ENCODE measurements at places on chromosomes 1 and 21.

- DNase-seq, result no peak
These were observed 34.5 kb downstream of the DIRAS3 start for GRCh38 chr1:68015971-68016370.

DNA sequence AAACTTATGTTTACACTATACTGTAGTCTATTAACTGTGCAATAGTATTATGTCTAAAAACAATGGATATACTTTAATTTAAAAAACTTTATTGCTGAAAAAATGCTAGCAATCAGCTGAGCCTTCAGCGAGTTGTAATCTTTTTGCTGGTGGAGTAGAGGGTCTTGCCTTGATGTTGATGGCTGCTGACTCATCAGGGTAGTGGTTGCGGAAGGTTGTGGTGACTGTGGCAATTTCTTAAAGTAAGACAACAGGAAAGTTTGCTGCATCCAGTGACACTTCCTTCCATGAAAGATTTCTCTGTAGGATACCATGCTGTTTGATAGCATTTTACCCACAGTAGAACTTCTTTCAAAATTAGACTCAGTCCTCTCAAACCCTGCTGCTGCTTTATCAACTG lies 234.7 kb upstream of the CSF3R start:
- DNase-seq, result no peak

GRCh38 chr1:87501738-87502137 lies 173.1 kb downstream of the LMO4 start:
- DNase-seq, result no peak

GRCh38 chr1:20496241-20496661 lies 10.2 kb upstream of the CAMK2N1 start:
- no peak for DNase-seq

DNA sequence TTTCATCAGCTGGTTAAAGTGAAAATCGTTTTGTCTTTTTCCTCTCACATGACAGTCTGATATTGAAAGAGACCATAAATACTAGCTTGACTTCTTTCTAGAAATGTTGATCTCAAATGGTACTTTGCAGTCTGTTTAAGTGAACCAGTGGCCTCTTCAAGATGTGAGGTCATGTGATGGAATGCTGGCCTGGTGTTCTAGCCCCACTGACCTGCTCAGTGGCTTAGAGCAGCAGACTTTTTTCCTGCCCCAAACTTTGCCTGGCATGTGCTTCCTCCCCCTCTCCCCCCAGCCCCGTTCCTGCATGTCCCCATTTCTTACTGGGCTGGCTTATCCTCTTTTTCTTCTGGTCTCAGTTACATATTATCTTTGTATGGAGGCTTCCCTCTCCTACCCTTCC lies 34.3 kb downstream of the ZYG11A start:
- no peak for DNase-seq

DNA sequence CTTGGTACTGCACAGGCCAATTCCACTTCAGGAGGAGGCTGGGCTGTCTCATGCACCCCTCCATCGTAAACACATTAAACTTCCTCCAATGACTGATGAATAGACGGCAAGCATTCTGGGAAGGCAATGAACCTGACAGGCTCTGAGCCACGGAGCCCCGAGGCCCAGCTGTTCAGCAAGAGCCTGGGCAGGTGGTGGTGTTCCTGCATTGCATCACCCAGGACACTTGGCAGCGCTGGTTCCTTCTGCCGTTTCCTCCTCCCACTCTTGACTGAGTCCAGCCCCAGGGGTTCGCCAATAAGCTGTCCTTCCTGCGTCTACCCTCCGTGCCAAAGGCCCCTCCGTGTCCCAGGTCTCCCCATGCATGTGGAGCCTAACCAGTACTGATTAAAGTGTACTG lies 109.8 kb downstream of the JAK1 start:
- DNase-seq, result no peak

DNA sequence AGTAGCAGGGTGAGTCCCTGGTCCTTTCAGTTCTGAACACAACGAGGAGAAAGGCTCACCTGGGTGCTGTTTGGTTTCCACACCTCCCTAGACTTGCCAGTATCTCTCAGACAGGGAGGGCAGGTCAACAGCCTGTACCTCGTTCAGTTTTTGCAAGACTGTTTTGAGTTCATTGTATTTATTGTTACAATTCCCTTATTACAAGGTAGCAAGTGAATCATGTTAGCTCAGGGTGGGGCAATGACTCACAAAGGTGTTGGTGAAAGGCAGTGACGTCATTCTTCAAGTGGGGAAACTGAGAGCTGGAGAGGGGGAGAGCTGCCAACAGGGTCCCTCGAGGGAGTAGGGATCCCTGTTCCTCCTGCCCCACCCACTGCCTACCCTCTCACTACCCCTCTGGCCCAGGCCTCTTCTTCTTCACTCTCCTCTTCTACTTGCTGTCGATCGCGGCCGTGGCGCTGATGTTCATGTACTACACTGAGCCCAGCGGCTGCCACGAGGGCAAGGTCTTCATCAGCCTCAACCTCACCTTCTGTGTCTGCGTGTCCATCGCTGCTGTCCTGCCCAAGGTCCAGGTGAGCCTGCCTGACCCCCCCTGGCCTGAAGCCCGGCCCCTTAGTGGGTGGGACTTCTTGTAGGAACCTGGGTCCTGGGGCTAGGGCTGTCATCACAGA lies 13.4 kb downstream of the SERINC2 start:
- DNase-seq, result no peak

DNA sequence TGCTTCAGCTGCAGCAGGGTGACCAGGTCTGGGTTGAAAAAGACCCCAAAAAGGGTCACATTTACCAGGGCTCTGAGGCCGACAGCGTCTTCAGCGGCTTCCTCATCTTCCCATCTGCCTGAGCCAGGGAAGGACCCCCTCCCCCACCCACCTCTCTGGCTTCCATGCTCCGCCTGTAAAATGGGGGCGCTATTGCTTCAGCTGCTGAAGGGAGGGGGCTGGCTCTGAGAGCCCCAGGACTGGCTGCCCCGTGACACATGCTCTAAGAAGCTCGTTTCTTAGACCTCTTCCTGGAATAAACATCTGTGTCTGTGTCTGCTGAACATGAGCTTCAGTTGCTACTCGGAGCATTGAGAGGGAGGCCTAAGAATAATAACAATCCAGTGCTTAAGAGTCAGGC lies 2.9 kb downstream of the C1QA start:
- no peak for DNase-seq

DNA sequence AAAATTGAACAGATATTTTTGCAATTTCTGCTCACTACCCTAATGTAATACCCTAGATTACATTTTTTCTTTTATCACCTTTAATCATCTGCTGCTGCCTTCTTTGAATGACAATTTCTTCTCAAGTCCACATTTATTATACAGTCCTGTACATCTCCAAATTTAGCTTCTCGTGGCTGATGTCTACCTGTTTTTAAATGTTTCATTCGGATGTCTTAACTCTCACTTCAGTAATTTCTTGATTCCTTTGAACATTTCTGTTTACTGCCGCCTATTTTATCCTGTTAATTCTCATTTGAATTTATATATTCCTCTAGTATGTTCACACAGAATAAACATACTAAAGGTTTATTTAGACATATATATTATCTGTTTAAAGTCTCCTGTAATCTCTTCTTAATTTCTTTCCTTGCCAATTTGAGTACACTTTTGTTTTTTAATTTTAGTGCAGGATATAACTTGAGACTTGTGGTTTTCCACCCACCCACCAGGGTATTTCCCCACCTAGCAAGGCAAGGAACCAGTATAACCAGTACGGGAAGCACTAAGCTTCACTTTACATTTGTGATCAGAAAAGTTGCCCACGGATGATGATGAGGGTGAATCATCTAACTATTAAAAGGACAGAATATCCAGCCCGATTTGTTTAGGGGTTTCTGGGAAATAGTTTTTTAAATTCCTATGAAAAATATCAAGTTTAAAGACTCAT lies 12.7 kb downstream of the INSL5 start:
- DNase-seq, result no peak

GRCh38 chr1:19044975-19045831 lies 88.7 kb upstream of the IFFO2 start:
- no peak for DNase-seq

DNA sequence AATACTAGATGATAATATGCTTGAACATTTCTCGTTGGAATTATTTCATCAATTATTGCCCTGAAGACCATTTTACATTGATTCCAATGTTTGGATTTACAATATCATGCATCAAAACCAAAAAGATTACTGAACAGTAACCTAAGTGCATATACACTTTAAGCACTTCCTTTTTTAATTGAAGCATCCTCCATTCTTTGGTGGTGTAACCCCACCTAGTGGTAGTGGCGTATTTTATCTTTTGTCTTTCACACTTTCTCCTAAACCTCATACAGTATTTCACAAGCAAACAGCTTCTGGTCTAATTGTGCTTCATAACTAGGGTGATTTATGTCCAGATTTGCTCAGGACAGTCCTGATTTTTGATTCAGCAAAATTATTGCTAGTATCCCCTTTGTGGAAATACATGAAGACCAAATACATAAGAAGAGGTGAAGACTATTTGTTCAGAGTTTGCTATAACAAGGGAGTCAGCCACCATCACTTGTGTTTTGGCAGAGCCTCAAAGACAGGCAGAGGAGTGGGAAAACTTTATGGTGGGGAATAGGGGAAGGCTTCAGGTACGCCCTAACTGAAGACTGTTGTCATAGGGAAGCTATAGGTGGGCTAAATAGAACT lies 3.4 kb upstream of the NVL start:
- DNase-seq, result no peak

DNA sequence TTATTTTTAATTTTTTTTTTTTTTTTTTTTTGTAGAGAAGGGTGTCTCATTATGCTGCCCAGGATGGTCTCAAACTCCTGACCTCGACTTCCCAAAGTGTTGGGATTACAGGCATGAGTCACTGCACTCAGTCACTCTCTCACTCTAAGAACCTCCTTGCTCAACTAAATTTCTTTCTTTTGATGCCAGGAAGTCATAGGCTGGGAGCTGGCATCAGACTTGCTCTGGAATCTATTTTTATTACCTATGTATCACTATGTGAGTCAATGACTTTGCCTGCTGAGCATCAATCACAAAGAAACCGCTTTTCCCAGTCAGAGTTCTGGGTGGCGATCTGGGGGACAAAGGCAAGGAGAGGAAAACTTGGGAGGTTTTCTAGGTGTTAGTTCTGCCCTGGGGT lies 35.5 kb upstream of the PARP1 start:
- no peak for DNase-seq

DNA sequence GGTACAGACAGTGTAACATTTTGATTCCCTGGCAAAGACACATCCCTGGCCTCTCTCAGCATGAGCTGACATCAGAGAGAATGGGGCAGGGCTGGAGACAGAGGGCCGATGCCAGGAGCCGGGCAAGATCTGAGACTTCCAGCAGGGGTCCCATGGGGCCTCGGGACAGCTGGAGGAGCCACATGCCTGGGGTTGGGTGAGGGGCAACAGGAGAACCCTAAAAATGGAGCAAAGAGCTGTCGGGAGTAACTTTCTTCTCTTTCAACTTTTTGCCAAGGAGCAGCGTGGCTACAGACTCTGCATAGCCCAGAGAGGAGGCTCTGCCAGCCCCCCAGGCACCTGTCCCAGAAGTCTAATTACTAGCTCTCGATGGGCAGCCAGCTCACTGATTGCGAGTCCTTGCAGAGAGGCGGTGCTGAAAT lies 130.8 kb downstream of the LACTBL1 start:
- DNase-seq, result no peak

DNA sequence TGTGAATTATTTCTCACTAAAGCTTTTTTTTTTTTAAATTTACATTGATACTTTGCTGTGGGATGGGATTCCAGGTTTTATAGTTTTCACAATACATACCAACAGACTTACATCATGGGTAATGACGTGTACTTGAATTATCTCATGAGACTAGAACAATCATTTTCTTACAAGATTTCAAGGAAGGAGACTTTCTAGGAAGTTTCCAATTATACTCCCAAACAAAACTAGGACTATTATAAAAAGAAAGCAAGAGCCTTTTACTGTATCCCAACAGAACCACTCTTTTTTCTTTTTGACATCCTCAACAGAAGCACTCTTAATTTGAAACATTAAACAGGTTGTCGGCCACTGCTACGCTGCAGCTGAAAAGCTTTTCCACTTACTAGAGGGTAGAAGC lies 48.7 kb downstream of the TESK2 start:
- no peak for DNase-seq

GRCh38 chr1:235566084-235566483 lies 61.8 kb upstream of the B3GALNT2 start:
- no peak for DNase-seq

GRCh38 chr1:22916471-22916820 lies 56.2 kb downstream of the LACTBL1 start:
- no peak for DNase-seq

- peak; percentile 68 for DNase-seq
These were observed 5.7 kb upstream of the TPRG1L start for GRCh38 chr1:3618881-3619671.

DNA sequence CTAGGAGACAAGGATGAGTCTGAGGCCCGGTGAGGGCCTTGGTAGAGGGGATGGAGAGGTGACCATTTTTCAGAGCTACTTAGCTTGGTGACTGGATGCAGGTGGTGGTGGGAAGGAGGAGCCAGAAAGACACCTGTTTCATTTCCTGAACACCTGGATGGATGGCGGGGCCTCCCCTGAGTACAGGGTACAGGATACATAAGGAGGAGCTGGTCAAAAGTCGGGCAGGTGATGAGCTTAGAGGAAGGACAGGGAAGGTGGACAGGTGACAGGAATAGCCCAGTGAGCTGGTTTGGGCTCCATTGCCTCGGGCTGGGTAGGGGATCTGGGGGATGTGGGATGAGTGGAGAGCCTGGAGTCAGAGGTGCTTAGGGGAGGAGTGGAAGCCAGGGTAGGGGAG lies 6.3 kb downstream of the FAAH start:
- no peak for DNase-seq

DNA sequence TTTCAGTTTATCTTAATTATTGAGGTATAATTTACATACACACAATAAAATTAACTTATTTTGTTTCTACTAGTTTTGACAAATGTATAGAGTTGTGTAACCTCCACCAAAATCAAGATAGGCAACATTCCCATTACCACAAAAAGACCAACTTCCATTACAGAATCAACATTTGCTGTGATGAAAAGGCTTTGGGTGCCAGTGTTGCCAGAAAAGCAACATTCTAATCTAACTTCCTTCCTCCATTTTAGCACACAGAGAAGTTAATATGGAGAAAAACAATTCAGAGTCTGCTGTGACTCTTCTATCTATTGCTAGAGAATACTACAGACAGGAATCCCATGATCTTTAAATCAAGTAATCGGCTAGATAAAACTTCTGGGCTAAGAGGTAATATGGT lies 245.3 kb downstream of the RERE start:
- no peak for DNase-seq

DNA sequence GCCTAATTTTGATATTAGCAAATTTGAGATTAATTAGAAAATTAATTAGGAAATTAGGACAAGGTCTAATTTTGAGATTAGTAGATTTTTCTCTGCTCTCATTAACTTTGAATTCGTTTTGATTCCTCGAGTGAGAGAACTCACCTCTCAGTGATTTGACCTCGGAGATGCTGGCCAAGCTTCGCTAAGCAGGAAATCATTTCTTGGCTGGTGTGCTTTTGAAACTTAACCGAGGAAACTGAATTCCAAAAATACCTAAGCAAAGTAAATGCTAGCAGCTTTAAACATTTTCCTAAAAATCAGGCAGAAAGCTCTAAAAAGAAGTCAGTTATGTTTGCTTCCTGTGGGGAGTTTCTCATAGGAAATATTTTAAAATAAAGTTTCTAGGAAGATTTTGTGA lies 34.9 kb downstream of the CDC14A start:
- DNase-seq, result no peak

- no peak for DNase-seq
These were observed 655.4 kb downstream of the RWDD3 start for GRCh38 chr1:95889400-95889799.

All from activated T-cell treated with anti-CD3 and anti-CD28 coated beads, Interleukin-2, amount 50 U/mL, for 1 hour (primary cell).